ENCODE measurements at places on chromosomes 6 and 20.

- no peak for DNase-seq
Measured at GRCh38 chr6:89308525-89309395, 6.3 kb downstream of the GABRR2 start.

GRCh38 chr6:112307707-112308106 lies 39.4 kb upstream of the RFPL4B start:
- no peak for DNase-seq

DNA sequence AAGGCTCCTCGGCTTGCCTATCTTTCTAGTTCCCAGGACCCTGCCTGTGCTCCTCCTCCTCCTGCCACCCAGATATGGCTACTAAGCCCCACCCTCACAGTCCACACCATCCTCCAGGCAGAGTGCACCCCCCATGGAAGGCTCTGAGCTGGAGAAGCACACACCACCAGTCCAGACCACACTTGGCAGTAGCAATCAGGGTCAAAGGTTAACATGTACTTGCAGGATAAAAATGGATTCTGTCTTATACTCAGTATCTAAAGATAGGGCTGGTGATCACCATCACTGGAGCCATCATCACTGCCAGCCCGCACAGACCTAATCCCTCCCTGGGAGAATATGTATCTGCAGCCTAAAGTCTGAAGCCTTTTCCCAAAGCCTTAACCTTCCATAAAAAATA lies 83.4 kb downstream of the PRKN start:
- DNase-seq: no peak

GRCh38 chr6:103036846-103037245 lies 1643.3 kb downstream of the GRIK2 start:
- no peak for DNase-seq

- DNase-seq: no peak
Measured at GRCh38 chr6:169648092-169648491, 53.7 kb downstream of the WDR27 start.

DNA sequence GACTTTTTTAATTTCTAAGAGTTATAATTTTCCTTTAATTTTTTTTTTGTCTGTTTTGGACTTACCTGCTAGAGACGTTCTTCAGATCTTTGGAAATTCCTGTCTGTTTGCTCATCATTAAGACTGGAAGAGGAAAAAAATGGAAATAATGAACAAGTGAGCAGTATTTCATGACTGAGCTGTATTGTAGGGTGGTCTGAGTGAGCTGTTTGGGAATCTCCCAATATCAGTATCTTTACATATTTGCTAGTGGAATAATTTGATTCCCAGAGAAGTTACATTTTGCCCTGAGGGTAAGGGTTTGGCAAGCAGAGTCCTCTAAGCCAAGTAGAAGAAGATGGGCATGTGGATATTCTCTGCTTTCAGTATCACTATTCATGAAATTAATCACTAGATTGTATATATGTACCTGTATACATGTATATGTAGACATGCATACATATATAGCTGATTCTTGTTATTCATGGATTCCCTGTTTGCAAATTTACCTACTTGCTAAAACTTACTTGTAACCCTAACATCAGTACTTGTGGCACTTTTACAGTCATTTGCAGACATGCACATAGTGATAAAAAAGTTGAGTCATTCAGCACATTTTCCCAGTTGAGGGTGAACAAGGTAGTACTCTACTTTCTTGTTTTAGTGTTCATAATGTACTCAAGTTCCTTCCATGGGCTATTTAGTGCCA lies 13.5 kb downstream of the ZC2HC1B start:
- DNase-seq: no peak
